ENCODE measurements at places on chromosomes 11 and 22. TPM values are rescaled to one million over a fixed set of nuclear protein-coding genes. Genes with fewer than 3 reads are reported as not detected.

GRCh38 chr11:75734491-75735180 lies 17.0 kb downstream of the MOGAT2 start:
- DNase-seq = no peak
- no peak overlapping the region for H3K4me3 ChIP-seq
- no peaks in the 10 kb centered on the region for H3K27me3 ChIP-seq
- no peaks in the 10 kb centered on the region for H3K36me3 ChIP-seq
- H3K4me1 ChIP-seq = peaks cover 3% of the 10 kb centered on the region

DNA sequence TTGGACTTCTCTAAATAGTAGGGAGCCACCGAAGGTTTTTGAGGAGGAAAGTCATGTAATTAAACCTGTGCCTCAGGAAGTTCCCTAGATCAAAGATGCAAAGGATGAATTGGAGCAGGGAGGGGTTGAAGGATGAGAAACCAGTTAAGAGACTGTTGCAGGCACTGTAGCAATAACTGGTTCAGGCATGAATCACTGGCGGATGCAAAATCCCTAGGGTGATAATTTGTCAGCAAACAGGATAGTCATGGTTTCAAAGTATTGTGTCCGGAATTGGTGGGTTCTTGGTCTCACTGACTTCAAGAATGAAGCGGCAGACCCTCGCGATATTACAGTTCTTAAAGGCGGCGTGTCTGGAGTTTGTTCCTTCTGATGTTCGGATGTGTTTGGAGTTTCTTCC lies 19.9 kb downstream of the TRIOBP start:
- H3K27me3 ChIP-seq = no peaks in the 10 kb centered on the region
- no peak overlapping the region for H3K4me3 ChIP-seq

DNA sequence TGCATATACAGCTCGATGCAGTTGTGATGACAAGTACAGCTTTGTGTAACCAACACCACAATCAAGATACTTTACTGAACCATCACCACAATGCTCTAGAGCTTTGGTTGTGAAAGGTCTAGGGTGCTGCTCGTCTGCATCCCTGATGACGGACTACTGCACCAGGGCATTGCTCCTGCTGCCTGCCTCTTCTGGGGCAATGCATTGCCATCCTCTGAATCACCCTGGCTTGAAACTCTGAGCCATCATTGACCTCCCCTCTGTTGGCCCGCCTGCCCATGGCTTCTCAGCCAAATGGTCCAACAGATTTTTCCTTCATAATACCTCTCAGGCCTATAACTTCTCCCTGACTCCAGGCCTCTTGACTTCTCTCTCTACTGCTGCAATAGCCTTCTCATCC lies 77.4 kb upstream of the CSNK2A3 start:
- no peak overlapping the region for H3K4me3 ChIP-seq
- H3K27ac ChIP-seq = no peak overlapping the region
- H3K4me1 ChIP-seq = peaks cover 9% of the 10 kb centered on the region
- H3K36me3 ChIP-seq = peaks cover 10% of the 10 kb centered on the region

- H3K4me3 ChIP-seq = no peak overlapping the region
- no peaks in the 10 kb centered on the region for H3K4me1 ChIP-seq
- DNase-seq = no peak
- no peak overlapping the region for H3K27ac ChIP-seq
These were observed 217.6 kb downstream of the NTM start for GRCh38 chr11:131588057-131588456.

DNA sequence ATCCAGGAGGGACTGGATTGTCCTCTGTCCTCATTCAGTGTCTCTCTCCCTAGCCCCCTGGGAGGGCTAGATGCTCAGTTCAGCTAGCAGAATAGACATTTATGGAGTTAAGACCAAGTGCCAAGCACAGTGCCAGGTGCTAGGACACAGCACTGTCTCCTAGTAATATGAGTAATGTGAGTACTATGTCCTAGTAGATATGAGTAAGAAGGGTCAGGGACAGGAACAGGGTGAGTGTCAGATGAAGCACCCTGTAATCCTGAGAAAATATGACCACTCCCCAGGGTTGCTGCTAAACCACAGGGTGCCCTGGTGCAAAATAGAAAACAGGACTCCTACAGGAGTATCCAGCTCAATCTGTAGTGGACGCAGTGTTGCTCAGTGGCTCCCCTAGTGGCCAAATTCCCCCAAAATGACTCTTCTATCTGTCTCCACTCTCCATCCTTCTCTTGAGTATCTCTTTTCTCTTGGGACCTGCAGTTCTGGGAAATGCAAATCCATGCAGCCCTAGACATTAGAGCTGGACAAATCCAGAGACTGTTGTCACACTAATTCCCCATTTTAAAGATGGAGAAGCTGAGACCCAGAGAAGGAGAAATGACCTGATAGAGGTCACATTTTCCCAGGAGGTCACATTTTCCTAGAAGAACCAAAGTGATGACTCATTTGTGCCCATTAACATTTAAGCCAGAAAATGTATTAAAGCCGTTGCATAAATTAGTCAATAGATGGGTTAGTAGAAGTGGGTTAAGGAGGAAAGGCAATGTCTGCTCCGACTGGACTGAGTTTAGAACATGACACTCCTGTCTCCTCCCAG lies 214.3 kb downstream of the NXPE2 start:
- H3K4me1 ChIP-seq = peaks cover 12% of the 10 kb centered on the region
- no peaks in the 10 kb centered on the region for H3K27me3 ChIP-seq
- no peaks in the 10 kb centered on the region for H3K36me3 ChIP-seq
- no peak overlapping the region for H3K27ac ChIP-seq

GRCh38 chr22:27786291-27786932 lies 15.1 kb downstream of the MN1 start:
- H3K27ac ChIP-seq = no peak overlapping the region
- no peaks in the 10 kb centered on the region for H3K36me3 ChIP-seq
- no peak for DNase-seq

DNA sequence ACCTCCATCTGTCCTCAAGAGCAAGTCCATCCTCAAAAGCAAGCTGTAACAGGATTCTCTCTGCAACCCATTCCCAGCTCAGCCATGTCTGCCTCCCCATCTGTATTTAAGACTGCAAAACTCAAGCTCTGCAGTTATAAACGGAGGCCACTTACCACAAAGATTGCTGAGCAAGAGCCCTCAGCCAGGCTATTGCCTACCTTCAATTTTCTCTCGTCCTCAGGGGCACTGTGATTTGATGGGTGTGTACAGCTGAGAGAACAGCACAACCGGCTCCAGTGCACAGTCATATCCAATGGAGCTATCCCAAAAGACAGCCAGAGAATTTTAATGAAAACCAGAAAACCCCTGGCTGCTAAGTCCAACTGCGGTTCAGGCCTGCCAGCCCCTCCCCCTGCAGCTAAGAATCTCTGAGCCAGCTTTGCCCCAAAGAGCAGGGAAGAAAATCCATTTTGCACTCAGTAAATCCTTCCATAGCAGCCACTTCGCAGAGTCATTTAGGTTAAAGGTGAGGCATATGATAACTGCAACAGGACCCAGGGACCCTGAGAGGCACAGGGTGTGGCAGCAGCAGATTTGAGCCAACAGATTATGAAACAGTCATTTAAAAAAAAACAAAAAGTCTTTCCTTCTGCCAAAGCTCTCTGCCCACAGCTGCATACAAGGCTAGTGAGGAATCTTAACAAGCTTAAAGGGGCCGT lies 37.6 kb downstream of the RAB30 start:
- H3K27me3 ChIP-seq = no peaks in the 10 kb centered on the region
- no peaks in the 10 kb centered on the region for H3K4me1 ChIP-seq
- no peak for DNase-seq

- H3K4me1 ChIP-seq = no peaks in the 10 kb centered on the region
- peak; percentile 52 for DNase-seq
- no peak overlapping the region for H3K4me3 ChIP-seq
- no peaks in the 10 kb centered on the region for H3K36me3 ChIP-seq
- no peak overlapping the region for H3K27ac ChIP-seq
- H3K27me3 ChIP-seq = no peaks in the 10 kb centered on the region
These were observed 15.7 kb upstream of the FBXO3 start for GRCh38 chr11:33790040-33790439.

- H3K4me1 ChIP-seq = peaks cover 6% of the 10 kb centered on the region
- no peaks in the 10 kb centered on the region for H3K36me3 ChIP-seq
- H3K27ac ChIP-seq = no peak overlapping the region
- DNase-seq = no peak
These were observed 240.6 kb downstream of the ETS1 start for GRCh38 chr11:128346804-128347203.

DNA sequence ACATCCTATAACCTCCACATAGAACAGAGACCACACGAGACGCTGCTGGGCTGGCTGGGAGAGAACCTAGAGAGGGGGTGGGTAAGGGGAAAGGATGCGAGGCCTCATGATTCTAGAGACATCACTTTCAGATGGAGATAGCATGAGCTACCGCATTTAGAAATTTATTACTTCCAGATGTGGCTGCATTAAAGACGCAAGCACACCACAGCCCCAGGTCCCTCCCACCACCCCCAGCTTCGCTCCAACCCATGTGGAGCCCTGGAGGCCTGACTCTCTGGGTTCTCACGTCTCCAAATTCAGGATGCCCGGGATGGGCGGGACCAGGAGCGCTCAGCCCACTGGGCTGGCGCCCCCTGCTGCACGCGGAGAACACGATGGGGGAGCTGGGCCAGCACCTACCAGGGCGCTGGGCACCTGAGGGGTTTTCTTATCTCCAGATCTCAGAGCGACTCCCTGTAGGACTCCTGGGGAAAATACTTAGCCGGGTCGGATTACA lies 13.6 kb downstream of the MRPL21 start:
- peak; percentile 60 for DNase-seq
- H3K4me1 ChIP-seq = peaks cover 5% of the 10 kb centered on the region
- H3K4me3 ChIP-seq = no peak overlapping the region
- H3K27ac ChIP-seq = no peak overlapping the region

- no peaks in the 10 kb centered on the region for H3K27me3 ChIP-seq
- H3K36me3 ChIP-seq = no peaks in the 10 kb centered on the region
- H3K4me1 ChIP-seq = no peaks in the 10 kb centered on the region
These were observed 108.6 kb upstream of the ASPHD2 start for GRCh38 chr22:26320447-26320846.

LRRC4C gene
- total RNA-seq = 1.6 TPM

CABP4 gene
- total RNA-seq = 3.1 TPM

PNPLA5 gene
- not detected for total RNA-seq

All from kidney (tissue), 22 donors.